ENCODE measurements at places on chromosomes 13 and 19.

DNA sequence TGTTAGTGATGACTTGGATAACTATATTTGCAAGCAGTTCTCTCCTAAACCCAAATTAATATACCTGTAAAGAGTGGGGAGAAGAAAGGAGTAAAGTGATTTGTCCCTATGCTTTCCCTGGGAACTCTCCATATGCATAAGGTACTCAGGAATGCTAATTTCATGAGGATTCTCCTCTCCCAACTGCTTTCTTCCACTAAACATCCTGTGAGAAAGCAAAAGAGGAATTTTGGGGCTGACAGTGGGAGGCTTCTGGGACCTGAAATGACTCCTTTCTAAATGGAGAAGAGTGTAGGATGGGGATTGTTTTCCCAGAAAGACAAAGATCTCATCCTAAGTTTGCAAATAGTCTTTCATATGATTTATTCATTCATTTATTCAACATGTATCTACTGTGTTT lies 250.5 kb downstream of the TDRD3 start:
- DNase-seq: no peak

DNA sequence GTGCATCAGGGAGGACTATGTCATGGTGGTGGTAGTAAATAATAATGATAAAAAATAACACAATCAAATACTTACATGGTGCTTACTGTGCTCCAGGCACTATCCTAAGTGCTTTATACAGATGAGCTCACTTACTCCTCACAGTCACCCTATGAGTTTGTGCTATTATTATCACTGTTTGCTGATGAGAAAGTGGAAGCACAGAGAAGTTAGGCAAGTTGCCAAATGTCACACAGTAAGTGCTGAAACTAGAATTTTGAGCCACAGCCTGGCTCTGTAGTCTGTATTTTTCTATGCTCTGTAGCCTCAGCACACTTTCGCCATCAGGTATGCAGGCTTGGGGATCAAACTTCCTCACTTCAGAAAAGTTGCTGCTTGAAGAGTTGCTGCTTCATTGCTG lies 46.6 kb downstream of the HTR2A start:
- no peak for DNase-seq

DNA sequence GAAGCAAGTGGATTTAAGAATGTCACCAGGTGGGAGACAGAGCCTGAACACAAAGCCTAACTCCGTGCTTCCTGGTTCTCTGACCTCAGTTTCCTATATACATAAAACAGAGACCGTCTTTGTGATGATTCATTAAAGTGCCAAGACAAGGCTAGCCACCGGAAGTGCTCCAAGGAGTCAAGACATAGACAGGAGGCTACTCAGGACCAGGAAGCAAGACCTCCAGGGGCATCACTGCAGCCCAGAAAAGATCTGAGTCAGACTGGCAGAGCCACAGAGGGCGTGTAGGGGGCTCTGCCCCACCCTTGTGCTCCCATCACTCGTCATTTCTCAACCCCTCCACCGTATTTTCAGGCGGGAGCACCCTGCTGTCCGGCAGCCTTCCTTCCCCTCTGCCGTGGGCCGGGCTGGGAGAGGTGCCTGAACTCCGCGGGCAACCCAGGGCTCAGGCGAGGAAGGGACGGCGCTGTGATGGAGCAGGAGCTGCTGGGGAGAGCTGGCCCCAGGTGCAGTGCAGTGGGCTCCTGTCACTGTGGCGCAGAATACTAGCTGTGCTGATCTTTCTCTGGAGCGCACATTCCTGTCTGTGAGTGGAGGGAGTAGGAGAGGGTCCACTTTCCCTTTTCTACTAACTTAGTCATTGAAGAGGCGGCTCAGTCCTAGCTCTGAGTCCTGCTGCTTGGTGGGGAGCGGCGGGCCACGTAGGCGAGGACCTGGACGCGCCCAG lies 134.7 kb upstream of the GPR12 start:
- no peak for DNase-seq

GRCh38 chr19:15276620-15277215 lies 44.5 kb upstream of the EPHX3 start:
- no peak for DNase-seq

DNA sequence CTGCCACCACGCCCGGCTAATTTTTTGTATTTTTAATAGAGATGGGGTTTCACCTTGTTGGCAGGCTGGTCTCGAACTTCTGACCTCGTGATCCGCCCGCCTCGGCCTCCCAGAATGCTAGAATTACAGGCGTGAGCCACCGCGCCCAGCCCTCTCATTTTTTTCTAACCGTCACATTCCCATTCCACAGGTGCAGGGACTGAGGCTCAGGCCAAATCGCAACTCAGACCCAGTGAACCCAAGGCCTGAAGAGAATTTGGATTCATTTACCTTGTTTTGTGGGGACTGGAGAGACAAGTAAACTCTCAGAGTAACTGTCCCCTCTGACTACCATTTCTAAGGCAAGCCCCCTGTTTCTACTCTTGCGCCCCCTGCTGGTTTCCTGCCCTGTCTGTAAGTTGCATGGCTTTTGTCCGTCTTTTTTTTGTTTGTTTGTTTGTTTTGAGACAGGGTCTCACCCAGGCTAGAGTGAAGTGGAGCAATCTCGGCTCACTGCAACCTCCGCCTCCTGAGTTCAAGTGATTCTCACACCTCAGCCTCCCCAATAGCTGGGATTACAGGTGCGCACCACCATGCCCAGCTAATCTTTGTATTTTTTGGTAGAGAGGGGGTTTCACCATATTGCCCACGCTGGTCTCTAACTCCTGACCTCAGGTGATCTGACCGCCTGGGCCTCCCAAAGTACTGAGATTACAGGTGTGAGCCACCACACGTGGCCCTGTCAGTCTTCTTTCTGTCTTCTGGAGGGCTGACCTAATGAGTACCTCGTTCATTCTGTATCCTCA lies 2.3 kb upstream of the STRN4 start:
- no peak for DNase-seq
